ENCODE measurements at places on chromosomes 2 and 18. TPM values are rescaled to one million over a fixed set of nuclear protein-coding genes. Genes with fewer than 3 reads are reported as not detected.

Gene PLCL1
- 14.3 TPM for total RNA-seq

Gene GAREM1
- 8.9 TPM for total RNA-seq

Gene NT5DC4
- total RNA-seq = not detected

Gene FEV
- total RNA-seq = not detected

Gene MATN3
- 0.64 TPM for total RNA-seq

Gene EFR3B
- total RNA-seq = 0.32 TPM

Gene SKOR2
- not detected for total RNA-seq

Gene SLC5A7
- total RNA-seq = not detected

DNA sequence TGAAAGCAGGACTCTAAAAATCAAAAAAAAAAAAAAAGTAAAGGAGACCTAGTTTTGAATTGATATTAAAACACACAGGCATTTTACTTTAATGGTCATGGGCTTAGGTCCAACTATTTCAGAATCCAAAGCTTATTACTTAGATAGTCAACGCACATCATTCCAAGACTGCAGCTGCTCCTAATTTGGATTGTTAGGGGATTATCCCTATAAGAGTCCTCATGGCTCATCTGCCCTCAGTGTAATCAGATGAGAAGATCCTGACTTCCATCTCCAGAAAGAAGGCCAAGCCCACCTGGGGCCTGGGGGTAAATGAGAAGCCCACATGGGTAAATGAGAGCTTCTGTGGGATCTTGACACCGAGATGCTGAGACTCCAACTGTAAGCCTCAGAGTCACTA is 424.2 kb downstream of the NRXN1 start:
- DNase-seq = no peak

DNA sequence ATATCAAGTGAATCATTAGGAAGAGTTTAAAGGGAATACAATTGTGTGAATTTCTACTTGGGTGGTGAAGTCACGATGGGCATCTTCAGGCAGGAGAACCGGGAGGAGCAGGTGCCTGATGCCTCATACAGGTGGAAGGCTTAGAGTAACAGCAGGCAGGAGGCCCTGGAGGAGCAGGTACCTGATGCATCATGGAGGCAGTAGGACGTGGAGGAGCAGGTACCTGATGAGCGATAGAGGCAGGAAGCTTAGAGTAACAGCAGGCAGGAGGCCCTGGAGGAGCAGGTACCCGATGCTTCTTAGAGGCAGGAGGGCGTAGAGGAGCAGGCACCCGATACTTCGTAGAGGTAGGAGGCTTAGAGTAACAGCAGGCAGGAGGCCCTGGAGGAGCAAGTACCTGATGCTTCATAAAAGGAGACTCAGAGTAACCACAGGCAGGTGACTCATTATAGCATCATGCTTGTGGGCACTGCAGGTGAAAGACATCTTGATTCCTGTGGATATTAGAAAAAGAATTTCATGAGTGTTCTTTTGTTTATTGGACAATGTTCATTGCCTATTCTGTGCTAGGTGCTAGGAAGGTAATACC is 133.9 kb downstream of the ATP9B start:
- DNase-seq = no peak

DNA sequence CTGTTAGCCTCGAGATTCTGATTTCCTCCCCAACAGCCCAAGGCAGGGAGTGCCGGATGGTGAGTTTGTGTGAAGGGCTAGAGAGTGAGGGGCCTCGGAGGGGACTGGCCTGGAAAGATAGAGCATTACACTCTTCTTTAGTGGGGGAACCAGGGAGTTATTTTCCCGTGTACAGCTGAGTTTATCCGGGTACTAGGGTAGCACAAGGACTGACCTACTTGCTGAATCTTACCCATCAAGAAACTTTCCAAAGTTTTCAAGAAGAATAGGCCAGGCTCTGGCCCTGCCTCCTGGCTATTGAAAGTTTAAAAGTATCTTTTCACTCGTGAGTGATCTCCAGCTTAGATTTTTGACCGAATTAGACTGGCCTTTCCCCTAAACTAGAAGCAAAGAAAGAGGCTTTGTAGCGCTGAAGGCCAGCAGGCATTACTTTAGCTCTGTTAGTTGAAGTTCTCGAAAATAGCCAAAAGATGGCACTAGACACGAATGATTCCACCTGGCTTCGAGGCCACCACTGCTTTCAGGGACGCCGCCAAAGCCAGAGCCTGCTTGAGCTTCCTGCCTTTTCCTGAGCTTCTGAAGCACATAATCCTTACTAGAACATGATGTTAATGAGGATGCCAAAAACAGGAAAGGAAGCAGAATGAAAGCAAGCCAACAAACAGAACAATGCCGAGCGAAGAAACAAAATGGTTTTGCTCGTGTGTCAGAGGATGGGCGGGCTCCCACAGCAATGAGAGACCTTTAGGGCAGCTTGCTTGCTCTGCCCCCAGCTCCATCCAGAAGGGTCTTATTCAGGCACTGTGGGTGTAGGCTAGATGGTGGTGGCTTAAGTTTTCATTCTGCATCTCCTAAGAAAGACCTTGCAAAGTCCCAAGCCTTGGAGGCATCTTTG is 55.8 kb downstream of the TSN start:
- no peak for DNase-seq

DNA sequence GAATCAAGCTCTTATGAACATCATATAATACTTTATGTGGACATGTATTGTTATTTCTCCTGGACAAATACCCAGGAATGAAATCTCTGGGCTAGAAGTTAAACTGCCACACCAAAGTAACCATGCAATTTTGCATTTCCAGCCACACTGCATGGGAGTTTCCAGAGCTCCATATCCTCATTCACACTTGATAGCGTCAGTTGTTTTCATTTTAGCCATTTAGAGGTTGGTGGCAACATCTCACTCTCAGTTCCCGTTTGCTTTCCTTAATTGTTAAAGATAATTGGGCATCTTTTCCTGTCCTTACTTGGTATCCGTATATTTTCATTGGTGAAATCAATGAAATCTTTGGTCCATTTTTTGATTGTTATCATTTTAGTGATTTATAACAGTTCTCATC is 47.8 kb downstream of the SH3YL1 start:
- DNase-seq = no peak

DNA sequence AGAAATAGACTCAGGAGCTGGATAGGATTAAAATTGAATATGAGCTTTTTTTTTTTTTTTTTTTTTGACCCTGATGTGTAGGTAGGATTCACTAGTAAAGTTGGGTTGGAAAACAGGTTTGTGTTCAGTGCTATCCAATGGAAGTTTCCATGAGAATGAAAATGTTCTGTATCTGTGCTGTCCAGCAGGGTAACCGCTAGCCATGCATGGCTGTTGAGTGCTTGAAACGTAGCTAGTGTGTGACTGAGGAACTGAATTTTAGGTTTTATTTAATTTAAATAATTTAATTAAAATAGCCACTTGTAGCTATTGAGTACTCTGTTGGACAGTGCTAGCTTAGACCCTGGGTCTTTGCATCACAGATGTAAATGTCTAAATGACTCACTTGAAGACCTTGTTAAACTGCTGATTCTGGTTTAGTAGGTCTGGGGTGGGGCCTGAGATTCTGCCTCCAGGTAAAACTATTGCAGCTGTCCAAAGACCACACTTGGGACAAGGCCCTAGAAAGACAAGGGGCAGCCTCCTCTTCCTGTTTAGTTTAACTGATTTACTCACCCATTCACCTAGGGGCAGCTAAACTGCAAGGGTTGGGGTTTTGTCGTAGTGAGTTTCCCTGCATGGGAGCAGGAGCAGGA is 84.7 kb upstream of the STON1 start:
- no peak for DNase-seq

DNA sequence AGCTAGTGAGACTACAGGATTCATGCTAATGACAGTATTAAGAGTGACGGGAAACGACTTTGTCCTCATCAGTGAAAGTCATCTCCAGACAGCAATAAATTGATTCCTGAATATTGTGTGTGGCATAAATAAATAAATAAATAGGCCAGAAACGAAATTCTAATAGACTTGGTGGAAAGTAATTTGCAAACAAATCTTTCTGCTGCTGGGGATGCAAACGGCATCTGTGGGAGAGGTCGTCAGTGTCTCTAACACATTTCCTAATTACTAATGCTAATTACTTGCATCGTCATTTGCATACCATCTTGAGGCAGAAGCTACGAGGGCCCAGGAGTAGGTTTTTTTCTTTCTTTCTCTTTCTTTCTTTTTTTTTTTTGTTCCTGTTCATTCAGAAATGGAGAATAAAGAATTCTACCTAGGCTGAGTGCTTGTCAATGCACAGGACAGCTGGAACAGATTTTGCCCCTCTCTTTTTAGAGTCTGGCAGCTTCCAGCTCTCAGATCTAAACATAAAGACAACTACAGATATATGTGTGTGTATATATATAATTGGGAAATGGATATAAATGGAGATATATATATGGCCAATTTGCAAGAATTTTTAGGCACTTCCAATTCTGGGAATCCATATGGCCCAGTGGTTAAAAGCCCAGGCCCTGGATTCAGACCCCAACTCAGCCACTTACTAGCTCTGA is 75.1 kb downstream of the SPP2 start:
- no peak for DNase-seq

GRCh38 chr2:224180810-224181209 is 141.7 kb upstream of the SERPINE2 start:
- DNase-seq = no peak

DNA sequence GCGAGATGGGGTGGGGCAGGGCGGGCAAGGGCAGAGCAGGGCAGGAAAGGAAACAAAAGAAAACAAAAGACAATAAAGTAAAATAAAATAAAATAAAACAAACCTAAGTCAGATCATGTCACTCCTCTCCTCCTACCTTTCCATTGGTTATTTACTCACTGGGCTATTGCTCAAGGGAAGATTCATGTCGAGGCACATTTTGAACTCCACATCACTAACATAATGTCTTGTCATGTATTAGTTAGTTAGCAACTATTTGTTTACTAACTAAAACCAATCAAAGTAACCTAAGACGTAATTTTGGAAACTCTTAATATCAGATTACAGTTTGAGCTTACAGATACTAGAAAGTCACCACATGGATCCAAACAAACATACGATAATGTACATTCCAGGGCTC is 2.2 kb downstream of the C1D start:
- no peak for DNase-seq
